G401 (cell line): ENCODE measurements at places on chromosomes 12 and 14.

- no peak for DNase-seq
These were observed 134.6 kb upstream of the EVL start for GRCh38 chr14:99930420-99931274.

GRCh38 chr14:92653162-92653651 is 95.2 kb downstream of the LGMN start:
- DNase-seq: no peak

DNA sequence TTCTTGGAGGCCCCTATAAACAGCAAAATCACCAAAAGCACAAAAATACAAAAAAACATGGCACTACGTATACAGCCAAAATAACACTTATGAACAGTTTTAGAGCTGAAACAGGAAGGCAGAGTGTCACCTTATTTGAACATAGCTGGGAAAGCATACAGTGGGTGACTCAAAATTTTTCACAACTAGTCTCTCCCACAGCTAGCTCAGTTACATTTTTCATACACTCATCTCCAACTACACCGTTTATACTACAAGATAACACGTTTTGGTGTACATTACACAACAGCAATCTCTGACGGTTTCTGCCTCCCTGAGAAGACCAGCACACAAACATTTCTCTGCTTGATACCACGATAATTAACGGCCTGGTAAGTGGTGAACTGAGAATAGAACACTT is 2.9 kb downstream of the RAD52 start:
- no peak for DNase-seq

DNA sequence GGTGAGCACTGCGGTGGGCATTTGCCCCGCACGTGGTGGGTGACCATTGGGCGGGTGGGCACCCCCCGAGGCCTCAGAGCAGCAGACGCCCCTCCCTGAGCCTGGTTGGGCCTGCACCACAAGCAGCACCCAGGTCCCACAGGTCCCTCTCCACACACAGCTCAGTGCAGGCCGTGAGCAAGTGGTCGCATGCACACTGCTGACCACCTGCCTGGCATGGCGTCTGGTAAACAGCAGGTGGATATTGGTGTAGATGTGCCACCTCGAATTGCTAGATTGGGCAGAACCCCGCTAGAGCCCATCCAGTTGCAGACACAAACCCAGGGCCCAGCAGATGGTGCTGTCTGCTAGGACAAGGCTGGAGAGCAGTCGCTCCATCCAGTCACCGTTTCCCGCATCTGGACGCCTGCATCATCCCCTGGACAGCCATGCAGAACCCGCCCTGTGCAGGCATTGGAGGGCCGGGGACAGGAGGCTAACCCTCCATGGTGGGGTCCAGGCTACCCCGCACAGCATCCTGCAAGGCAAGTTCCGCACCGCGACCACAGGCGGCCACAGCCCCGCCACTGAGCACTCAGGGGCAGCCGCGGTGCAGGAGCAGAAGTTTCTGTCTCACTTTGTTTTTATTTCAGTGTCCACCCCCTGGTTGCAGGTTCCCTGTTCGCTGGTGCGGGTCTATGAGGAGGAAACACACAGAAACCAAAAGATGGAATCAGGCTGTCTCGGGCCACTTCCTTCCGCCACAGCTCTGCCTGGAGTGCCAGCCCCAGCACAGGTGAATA is 45.6 kb upstream of the RIMBP2 start:
- peak; percentile 23 for DNase-seq

DNA sequence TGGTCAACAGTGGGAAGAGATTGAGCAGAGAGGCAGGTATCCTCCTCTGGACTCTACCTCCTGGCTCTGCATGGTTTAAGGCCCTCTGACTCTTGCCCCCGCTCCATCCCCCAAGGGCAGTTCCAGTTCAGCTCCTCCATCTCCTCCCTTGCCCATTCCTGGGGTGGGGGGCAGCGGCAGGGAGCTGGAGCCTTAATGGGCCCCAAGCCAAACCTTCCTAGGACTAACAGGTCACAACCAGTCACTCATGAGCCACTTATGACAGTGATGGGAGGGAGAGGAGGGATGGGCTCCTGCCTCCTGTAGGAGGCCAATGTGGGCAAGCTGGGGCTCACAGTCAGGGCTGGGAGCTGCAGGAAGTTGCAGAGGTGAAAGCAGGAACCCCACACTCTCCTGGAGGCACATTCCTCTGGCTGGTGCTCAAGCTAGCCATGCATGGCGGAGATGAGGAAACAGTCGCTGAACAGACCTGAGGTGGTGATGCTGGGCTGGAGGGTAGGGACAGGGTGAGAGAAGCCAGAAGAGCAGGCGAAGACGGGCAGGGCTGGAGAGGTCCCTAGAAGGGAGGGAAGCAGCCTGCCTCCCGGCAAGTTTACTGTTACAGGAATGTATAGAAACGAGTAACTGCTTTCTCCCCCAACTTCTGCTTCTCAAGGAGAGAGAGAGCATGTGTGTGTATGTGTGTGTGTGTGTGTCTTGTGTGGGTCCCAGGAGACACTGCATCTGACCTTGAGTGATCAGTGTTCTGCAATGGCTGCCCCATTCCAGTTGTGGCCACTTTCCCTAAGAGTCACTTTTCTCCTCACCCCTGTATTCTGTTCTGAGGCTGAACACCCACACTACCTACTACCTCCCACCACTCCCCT is 5.0 kb upstream of the RAPGEF3 start:
- DNase-seq: no peak

DNA sequence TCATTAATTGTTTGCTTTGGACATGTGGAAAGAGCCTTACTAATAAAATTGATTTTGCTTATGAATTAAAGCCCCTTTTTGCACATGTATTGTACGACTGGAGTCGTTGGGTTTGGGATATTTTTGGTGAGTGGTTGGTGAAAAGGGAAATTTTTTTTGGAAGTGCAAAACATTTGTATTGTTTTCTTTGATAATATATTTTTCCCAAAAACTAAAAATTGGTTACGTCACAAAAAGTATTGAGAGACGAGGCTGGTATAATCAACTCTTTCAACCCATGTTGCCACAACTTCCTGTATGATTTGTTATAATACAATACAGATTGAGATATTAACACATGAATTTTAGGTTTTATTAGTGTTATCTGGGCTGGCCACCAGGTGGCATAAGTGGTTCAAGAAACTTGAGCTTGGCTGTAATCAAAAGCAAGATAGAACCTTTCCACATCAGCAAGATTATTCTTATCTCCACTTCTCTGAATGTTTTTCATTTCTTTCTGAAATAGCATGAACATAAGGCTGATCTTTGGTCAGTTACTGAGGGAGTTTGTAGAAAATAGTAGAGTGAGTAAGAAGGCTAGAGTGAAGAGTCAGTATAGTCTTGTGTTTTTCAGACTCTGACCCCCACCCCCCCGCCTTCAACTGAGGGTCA is 8.7 kb downstream of the NGDN start:
- peak; percentile 81 for DNase-seq

DNA sequence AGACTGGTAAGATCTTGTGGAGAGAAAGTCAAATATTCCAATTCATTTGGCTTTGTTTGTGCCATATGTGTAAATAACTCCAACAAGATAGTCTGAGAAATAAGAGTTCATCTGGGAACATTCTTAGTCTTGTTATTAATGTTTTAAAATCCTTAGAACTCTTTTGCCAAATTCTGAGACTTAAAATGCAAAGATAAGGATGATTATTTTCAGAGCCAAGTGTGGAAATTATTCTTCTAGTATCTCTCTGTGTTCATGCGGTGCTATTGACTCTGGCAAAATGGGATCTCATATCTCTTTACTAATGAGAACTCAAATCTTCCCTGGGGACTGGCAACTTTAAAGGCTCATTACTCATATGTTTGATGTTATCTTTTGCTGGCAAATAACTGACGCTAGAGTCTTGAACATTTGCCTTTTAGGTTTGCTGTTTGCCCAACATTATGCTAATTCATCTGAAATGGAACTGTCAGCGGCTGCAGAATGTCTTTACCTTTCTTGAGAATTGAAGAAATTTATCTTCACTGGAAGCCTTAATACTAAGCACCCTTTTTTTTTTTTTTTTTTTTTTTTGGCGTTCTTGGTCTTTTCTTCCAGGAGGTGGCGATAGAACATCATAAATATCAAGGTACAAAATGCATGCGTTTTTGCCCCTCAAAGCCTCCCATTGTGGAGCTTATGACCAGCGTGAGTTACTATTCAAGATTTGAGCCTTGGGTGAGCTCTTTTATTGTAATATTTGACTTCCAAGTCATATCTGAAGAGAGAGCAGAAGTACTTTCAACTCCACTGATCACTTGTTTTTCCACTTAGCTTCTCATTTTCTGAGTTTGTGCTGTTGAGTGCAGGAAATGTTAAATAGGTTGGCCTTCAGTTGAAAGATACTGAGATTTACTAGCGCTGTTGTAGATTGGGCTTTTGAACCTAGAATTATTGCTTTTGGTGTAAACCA is 86.5 kb downstream of the CAND1 start:
- DNase-seq: peak; percentile 59

DNA sequence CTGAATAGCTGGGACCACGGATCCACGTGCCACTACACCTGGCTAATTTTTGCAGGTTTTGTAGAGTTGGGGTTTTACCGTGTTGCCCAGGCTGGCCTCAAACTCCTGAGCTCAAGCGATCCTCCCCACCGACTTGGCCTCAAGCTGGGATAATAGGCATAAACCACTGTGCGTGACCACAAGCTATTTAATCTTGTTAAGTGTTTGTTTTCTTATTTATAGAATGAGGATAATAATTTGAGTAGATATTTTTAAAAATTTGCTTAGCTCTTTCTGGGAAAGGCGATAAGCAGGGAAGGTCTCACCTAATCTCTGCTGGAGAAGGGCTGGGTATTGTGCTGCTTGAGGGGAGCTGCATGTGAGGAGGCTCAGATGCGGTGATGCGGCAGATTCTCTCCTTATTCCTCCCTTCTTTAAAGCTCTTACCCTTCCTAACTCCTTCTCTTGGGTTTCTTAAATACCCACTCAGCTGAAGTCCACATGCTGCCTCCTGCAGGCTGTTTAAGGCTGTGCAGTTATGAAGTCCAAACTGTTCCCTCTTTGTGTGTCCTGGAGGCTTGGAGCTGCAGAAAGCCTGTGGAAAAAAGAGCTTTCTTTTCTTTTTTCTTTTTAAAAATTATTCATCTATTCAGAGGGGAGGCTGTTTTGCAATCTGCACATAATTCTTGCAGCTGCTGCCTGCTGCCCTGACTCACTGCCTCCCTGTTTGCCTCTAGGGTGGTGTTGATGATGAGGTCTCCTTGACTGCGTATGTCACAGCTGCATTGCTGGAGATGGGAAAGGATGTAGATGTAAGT is 37.9 kb downstream of the A2ML1 start:
- DNase-seq: peak; percentile 49

DNA sequence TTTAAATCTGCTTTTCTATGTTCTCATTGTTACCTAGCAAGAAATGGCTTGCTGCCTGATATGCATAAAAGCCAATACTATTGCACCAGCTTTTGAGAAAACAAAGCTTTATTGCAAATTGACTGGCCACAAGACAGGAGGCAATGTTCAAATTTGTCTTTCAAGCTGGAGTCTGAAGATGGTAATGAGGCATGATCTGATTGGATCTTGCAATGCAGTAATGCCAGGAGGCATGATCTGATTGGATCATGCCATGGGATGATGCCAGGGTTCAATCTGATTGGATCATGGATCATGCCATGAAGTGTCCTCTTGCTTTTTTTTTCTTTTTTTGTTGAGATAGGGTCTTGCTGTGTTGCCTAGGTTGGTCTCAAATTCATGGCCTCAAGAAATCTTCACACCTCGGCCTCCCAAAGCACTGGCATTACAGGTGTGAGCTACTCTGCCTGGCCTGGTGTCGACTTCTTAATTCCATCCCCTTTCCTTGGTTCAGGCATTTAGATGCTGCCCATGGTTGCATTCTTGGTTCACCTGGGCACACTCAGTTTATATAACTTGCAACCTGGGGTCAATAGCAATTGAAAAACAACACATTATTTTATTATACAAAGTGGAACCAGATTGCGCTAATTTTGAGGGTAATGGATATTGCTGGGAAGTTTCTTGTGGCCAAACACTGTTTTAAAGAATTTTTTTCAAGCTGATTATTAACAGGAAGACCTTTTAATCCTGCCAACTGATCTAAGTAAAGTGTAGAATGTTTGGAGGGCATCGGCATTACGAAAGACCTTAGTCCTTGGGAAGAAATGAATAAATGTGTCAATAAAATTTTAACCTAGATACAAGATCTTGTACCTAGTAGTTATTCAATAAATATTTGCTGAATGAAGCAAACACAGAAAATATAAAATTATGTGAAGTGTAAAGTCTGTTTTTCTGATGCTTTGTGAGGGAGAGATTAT is 38.8 kb downstream of the HSD17B6 start:
- no peak for DNase-seq

DNA sequence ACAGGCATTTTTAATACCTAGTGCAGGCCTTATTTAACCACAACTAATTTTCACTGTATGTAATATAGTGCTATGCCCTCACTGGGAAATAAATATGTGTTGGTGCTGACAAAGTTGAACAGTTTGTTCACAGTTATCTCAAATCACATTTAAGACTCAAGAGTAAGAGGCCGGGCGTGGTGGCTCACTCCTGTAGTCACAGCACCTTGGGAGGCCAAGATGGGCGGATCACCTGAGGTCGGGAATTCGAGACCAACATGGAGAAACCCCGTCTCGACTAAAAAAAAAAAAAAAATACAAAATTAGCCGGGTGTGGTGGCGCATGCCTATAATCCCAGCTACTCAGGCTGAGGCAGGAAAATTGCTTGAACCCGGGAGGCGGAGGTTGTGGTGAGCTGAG is 22.9 kb upstream of the TEAD4 start:
- no peak for DNase-seq
